ENCODE measurements at places on chromosomes 12 and 14.

GRCh38 chr14:59155886-59156285 lies 32.6 kb upstream of the DAAM1 start:
- no peak for DNase-seq

- DNase-seq: no peak
These were observed at the start of gene JAG2 for GRCh38 chr14:105168496-105168978. TSS of gene JAG2 (minus strand) at chr14:105168776. CDS start at chr14:105168420, 356 bp downstream.

GRCh38 chr14:49240383-49240782 lies 345.8 kb downstream of the RPS29 start:
- DNase-seq: no peak

- DNase-seq: no peak
These were observed 3.2 kb downstream of the DUSP6 start for GRCh38 chr12:89348894-89349699.

- no peak for DNase-seq
These were observed 6.0 kb downstream of the TGM1 start for GRCh38 chr14:24256960-24257359.

DNA sequence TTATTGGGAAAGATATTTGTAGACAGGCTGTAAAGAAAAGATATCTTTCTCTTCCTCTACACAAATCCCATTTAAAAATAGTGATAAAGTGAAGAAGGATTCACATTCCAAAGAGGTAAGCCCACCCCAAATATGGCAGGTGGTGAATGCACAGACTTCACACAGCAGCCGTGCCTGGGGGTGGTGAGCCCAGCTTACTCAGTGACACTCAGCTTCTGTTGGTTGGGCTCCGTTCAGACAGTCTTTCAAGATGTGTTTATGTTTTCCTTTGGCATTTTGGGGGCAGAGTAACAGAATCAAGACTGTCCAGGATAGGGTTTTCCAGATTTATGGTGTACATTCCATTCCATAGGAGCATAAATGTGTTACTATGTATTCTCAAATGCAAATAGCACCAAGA lies 4.1 kb upstream of the COL2A1 start:
- DNase-seq: no peak

DNA sequence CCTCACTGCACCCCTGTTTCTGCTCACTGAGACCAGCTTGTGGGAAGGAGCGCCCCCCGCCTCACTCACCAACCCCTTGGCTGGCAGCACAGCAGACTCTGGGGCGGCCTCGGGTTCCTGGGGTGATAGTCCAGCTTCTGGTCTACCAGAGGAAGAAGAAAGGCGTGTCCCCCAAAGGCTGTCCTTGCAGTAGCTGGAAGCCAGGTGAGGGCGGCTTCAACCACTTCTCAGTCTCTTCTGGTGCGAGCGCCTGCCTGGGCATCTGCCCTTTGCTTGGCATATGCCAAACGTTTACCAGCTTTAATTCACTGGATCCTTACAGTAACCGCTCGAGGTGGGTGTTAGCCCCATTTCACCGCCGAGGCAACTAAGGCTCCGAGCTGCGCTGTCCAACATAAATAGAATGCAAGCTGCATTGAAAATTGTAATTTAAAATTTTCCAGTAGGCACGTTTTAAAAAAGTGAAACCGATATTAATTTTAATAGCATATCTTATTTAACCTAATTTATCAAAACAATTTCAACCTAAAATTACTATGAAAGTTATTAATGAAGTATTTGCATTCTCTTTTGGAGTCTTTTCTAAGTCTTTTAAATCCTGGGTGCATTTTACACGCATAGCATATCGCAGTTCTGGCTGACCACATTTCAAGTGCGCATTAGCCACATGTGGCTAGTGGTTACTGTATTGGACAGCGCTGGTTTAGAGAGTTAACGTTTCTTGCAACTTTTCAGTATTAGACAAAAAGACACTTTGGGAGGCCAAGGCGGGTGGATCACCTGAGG lies 872 bp downstream of the FAM177A1 start:
- peak; percentile 57 for DNase-seq

DNA sequence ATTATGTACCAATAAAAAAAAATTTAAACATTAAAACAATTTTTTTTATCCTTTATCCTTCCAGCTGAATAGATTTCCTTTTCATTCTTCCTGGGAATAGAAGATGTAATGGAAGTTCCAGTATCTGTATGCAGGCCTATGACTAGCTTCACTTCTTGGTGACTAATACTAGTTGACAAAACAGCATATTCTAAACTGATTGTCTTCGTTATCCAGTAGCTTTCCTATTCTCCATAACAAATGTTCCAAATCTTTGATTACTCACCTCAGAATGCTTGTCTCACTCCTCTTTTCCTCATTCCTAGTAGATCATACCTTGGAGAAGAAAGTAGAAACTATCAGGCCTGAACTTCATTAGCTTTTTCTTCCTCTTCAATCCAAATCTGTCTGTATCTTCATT lies 70.7 kb downstream of the PLEKHA5 start:
- DNase-seq: no peak

GRCh38 chr14:35342489-35343010 lies 50.4 kb downstream of the PSMA6 start:
- DNase-seq: no peak

- DNase-seq: no peak
These were observed 77.7 kb downstream of the NTS start for GRCh38 chr12:85951823-85952222.

GRCh38 chr12:45912774-45913173 lies 77.6 kb downstream of the SCAF11 start:
- DNase-seq: no peak

- DNase-seq: no peak
These were observed 1.4 kb downstream of the SLC25A29 start for GRCh38 chr14:100304825-100305323.

DNA sequence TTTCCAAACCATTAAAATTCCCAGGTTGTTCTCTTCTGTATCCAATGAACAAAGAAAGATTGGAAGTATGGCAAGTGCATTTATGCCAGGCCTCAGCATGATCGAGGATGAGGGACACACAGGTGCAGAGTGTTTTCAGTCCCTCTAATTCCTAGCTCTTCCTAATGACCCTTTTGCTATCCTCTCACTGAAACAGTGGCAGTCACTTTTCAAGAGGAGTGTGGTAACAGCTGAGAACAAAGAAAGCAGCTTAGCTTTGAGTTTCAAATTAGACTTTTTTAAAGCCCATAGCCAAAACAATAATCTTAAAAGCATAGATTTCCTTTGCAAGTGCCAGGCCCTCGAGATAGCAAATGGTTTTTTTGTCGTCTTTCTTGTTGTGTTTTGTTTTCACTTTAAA lies 110.8 kb downstream of the KCNH5 start:
- no peak for DNase-seq

Measured in SW 1271 (cell line).